ENCODE measurements at places on chromosomes 4 and X.

DNA sequence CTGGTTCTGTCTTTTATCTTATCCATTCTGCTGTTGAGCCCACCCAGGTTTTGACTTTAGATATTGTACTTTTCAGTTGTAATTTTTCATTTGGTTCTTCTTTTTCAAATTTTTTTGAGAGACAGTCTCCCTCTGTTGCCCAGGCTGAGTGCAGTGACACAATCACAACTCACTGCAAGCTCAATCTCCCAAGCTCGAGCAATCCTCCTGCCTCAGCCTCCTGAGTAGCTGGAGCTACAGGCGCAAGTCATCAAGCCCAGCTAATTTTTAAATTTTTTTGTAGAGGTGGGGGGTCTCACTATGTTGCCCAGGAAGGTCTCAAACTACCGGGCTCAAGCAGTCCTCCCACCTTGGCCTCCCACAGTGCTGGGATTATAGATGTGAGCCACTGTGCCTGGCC, 25.7 kb downstream of the LETM1 start:
- no peak for DNase-seq

DNA sequence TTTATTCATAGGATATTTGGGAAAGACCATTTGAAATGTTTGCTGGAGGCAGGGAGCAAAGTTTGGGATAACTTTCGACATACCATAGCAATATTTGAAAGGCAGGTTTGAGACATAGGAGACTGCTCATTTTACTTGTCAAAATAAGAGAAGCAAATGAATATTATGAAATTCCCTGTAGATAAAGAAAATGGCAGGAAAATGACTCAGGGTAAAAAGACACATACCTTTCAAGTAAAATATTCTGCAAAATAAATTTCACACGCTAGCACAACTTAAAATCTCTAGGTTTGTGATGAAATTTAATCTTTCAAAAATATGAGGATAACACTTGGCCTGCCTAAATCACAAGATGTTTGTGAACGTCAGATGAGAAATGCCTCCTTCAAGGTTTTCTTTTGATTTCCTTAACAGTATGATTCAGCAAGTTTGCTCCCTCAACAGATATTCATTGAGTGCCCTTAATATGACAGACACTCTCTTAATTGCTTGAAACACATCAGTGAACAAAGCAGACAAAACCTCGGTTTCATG, 6.6 kb downstream of the TMEM156 start:
- peak; percentile 10 for DNase-seq

DNA sequence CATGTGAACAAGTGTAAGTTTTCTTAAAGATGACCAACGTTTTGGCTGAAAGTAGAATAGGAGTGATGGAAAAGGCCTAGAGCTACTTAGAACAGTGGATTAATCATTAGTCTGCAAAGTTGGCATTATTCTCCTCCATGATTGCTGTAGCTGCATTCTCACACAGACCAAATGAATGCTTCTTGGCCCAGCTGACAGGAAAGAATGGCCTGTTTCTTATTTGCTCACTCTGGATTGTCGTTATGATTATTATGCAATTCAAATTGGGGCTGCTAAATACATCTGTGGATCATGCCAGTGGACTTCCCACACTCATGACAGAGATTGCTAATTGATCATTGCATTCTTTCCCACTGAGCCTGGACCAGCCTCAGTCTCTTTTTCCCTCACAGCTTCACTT, 285.0 kb downstream of the STIM2 start:
- DNase-seq = no peak

DNA sequence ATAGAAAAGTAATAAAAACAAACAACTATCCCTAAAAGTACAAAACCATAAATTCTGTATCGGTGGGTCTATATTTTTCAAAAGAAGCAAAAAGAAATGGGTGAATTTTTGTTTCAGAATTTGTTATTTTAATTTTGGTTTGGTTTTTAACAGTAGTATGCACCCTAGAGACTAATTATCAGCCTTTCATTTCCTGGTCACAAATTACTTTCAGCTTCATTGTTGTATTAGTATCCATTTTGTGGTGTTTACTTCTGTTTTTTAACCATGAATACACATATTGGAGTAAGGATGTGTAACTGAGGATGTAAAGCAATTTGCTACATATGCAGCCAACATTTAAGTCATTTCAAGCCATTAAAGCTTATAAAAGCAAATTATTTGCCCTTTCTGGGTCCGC, 97.8 kb downstream of the LUZP4 start:
- DNase-seq = no peak

DNA sequence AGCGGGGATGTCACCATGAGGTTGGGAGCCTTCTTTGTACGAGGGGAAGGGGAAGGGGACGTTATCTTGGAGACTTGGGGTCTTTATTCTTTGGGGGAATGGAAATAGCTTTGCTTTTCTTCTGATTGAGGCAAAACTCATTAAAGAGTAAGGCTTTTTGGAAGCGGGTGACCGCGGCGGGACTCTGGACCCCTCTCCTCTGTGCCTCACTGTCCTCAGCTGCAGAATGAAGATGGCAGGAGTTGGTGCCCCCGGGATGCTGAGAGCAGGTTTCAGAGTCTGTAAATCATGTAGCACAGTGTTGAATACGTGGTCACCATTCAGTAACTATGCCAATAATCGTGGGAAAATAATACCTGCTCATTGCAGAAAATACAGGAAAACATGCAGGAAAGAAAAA, 32.1 kb downstream of the HTT-AS start:
- no peak for DNase-seq

- DNase-seq = no peak
These were observed 15.0 kb downstream of the UGT8 start for GRCh38 chr4:114613560-114613959.

GRCh38 chr4:55826986-55827385, 7.4 kb downstream of the EXOC1L start:
- DNase-seq = no peak

GRCh38 chr4:74897386-74897785, 35.5 kb upstream of the PARM1 start:
- DNase-seq = no peak

DNA sequence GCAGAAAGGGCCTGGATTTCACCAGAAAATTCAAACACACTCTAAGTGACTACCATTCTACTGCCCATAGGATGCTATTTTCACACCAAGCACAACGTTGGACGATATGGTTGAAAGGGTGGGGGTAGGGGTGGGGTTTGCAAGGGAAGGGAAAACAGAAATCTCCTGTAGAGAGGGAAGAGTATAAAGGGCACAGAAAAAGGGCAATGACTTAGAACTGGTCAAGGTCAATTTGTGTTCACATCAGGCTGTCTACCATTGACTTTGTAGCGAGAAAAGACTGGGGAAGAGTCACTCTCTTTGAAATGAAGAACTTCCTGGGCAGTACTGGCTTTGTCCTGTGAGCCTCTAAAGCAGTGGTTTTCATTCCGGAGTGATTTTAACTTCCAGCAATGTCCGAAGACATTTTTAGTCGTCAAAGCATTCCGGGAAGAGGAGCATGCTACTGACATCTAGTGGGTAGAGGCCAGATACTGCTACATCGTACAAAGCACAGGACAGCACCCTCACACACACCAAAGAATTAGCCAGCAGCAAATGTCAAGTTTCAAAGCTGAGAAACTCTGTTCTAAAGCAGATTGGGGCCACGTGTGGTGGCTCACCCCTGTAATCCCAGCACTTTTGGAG, 48.4 kb upstream of the SLC7A3 start:
- DNase-seq = peak; percentile 8

GRCh38 chrX:133307637-133308498, 89.7 kb upstream of the TFDP3 start:
- DNase-seq = no peak

GRCh38 chrX:132395026-132395425, 93.8 kb downstream of the MBNL3 start:
- no peak for DNase-seq

DNA sequence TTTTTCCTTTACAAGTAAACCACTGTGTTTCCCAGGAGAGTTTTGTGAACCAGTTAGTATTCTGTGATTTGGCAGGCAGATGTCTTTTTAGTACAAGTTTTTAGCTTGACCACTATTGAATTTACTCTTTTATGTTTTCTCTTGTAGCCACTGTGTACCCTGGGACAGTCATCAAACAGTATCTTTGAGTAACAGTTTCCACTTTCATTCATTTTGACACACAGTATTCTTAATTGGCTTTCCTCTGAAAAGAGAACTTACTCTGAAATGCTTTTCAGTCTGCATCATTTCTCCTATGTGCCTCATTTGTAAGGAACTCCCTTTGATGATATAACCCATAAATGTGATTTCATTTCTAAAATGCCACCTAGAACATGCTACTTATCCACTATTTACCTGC, 476.5 kb downstream of the PDGFC start:
- DNase-seq = no peak

DNA sequence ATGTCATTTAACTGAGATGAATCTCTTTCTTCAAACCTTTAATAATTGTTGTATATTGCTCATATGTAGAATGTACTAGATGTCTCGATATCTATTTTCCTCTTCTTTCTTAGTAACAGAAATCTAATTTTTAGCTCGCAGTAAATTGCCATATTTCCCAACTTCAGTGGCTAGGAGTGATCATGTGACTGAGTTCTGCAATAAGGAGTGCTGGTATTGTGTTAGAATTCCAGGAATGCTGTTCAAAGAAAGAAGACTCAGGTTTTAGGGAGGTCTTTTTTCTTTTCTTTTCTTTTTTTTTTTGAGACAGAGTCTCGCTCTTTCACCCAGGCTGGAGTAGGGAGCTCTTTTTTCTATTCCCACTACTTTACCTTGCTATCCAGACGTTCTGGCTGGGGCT, 81.7 kb downstream of the SLC10A7 start:
- no peak for DNase-seq

GRCh38 chr4:185128272-185129119, 14.6 kb upstream of the SLC25A4 start:
- DNase-seq = peak; percentile 20

- peak; percentile 71 for DNase-seq
These were observed 81.9 kb upstream of the QRFPR start for GRCh38 chr4:121462660-121463261.

DNA sequence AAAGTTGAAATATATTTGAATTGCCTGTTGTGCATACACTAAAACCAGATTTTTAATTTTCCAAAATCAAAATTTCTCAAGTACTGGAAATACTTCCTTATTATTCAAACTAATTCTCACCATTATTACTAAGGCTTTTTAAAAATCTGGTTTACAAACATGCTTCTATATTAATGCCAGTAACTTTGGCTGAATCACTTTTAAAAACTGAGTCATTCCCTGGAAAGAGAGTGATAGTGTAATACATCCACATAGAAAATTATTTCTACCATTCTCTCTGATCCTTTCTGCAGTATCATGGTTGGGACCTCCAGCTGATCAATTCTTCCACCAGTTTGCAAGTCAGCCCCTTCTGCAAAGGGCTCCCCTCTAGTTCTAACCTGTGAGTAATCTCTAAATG, 165.3 kb upstream of the FAM241A start:
- no peak for DNase-seq

- DNase-seq = peak; percentile 30
These were observed 7.8 kb downstream of the LARP1B start for GRCh38 chr4:128068918-128069317.

GRCh38 chr4:55837903-55838302, 15.5 kb upstream of the EXOC1 start:
- no peak for DNase-seq

DNA sequence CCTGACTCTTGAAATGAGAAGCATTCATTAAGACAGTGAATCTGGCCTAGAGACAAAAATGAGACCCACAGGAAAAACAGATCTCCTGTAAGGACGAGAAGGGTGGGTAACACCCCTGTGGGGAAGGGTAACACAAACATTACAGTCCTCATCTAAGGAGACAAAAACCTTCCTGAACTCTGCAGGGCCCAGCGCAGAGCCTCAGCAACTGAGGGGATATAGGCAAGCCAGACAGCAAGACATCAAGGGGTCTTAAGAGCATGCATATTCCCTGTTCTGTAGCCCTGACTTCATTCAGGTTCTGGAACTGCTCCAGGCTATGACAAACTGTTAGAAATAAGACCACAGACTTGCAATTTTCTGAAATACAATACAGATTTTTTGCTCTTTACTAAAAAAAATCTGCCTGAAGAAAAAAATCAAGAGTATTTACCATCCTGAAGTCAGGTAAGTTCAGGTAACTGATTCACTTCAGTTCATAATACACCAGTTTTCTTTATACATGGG, 15.5 kb downstream of the COX18 start:
- DNase-seq = no peak

GRCh38 chr4:20096911-20097310, 154.8 kb upstream of the SLIT2 start:
- no peak for DNase-seq

- DNase-seq = no peak
These were observed 100.0 kb upstream of the DIPK2B start for GRCh38 chrX:45300638-45301037.

GRCh38 chrX:152117305-152117704, 21.1 kb downstream of the MAGEA10 start:
- no peak for DNase-seq

GRCh38 chr4:87150498-87151261, 69.7 kb downstream of the KLHL8 start:
- DNase-seq = peak; percentile 74

GRCh38 chr4:169103966-169104412, 93.9 kb upstream of the CBR4 start:
- no peak for DNase-seq

DNA sequence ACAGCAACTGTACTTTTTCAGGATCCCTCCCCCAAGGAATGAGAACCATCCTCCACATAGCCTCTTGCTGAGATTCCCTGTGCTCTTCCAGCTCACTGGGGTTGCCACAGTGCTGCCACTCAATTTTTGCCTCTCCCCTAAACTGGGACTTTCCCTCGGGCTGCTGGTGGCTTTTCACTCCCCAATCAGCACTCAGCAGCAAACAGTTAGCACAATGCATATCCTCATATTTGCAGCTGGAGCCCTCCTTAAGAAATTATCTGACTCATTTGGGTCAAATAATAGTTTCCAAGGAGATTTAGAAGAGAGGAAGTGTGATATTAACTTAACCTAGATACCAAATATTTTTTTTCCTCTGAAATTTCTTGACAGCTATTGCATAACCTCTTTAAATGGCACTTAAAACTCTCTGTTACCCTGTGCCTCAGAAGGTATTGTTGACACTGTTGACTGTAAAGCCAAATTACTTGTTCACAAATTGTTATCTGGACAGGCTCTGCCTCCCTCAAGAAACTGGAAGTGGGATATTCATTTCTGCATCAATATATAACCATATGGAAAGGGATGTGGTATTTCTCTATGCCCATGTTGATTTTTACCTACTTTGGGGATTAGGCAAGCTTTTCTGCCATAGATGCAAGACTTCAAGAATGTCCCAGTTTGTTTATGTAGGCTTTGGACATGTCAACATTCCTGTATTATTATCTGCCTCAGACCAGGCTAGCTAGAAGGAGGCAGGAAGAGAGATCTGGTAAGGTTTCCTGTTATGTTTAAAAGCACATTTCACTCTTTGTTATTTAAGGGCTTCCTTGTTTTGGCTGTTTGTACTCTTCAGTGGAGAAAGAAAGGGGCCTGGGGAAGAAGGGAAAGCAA, 58.0 kb downstream of the SEPTIN11 start:
- peak; percentile 51 for DNase-seq

DNA sequence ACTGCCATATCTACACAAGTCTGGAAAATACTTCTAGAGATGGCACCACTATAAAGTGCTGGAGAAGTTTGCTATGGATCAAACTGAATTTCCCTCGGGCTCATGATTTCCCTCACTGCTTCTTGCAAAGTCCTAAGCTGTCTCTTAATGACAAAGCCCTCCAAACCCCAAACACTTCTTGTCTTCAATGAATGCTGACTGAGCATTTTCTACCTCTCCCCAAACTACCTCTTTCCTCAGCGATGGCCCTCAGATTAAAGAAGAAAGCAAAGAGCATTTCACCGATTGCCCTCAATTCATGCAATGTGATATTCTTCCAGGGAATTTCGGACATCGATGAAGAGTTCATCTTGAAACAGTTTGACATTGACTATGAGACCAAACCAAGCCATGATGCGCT, 19.7 kb downstream of the FAM47E start:
- no peak for DNase-seq

- no peak for DNase-seq
These were observed 29.4 kb upstream of the ADRA2C start for GRCh38 chr4:3736806-3737205.

All from activated CD4-positive, alpha-beta T cell treated with anti-CD3 and anti-CD28 coated beads, Interleukin-10, Interleukin-2, amounts not matched to agents 100 ng/mL and 50 ng/mL, durations not matched to agents 16 hours and 8 hours (primary cell).